GM13976 (cell line): ENCODE measurements at places on chromosomes 4 and X.
A peak's percentile ranks its signal among the peaks of the same experiment; 100 is the strongest.

DNA sequence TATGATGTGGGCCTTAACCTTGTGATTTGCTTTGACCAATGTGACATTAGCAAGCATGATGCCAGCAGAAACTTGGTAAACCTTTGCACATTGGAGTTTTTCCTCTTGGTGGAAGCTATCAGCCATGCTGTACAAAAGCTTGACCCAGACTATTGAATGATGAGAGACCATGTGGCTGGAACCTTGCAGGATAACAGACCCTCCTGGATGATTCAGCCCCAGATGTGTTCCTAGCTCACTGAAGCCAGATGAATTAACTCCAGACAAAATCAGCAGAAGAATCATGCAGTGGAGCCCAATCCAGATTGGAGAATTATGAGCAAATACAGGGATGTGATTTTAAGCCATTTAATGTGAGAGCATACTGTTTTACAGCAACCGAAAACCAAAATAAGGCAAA, 16.8 kb downstream of the SPARCL1 start:
- DNase-seq, result no peak

DNA sequence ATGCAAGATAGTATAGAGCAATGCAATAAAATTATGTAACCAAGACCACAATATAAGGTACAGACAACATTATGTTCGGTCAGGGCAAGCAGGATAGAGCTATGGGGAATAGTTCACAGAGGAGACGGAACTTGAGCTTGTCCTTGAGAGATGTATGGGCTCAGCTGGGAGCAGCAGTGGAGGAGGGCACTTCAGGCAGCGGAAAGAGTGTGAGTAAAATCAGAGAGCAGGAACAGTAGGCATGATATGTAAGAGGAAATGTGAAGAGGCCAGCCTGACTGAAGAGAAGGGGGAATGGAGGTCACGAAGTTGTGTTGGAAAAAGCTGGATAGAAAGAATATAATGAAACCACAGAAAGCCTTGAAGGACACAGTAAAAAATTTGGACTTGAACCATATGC, 217.2 kb upstream of the NOCT start:
- DNase-seq, result no peak

DNA sequence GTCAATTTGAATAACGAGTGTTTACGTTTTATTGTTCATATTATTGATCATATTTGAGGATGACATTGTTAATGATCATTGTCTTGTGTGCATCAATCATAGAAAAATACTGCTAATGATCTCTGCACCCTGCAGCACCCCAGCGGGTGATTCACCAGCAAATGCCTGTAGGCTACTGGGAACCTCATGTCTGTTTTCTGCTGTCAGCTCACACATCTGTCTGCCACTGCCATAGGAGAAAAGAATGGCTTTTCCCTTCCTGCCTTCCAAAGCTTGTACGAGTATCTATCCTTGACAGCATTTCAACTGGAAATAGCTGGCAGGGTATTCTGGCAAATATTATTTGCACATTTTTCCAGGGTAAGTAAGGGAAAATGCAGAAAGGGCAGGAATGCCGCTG, 272.1 kb upstream of the TRAM1L1 start:
- no peak for DNase-seq

- no peak for DNase-seq
These were observed 73.1 kb upstream of the EPGN start for GRCh38 chr4:74235135-74235534.

- DNase-seq, result no peak
These were observed 58.9 kb downstream of the WFS1 start for GRCh38 chr4:6328526-6328925.

- no peak for DNase-seq
These were observed 297.0 kb upstream of the DCAF8L1 start for GRCh38 chrX:28278251-28278650.

DNA sequence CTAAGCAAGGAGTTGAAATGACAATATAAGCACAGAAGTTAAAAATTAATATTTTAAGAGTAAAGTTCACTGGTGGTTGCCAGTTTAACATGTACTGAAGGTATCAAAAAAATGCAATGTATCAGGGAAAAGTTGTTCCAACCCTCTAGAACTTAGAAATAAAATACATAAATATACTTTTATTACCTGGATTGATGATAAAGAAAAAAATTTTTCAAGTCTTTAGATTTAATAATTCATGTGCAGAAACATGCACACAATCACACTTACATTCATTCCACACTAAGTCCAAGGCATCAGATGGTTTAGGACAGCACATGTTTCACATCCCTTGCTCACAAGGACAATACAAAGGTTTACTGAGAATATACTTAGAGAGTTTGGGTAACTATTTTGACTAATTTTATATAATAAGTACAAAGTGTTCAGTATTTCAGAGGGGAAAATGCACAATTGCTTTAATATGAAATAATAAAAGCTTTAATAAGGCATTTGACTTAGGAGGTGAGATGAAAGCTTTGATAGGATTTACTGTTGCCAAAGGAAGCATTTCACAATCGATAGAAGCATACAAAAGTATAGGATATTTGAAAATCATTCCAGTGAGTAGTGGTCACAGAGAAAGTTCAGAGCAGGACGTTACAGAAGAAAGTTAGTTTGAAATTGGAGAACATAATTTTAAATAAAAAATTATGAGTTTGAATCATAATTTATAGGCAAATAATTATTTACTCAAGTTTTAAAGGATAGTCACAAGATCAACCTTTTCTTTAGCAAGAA, 392 bp upstream of the UGT2A3 start:
- no peak for DNase-seq

- DNase-seq, result no peak
These were observed 300.4 kb upstream of the RPS6KA3 start for GRCh38 chrX:20567108-20567507.

DNA sequence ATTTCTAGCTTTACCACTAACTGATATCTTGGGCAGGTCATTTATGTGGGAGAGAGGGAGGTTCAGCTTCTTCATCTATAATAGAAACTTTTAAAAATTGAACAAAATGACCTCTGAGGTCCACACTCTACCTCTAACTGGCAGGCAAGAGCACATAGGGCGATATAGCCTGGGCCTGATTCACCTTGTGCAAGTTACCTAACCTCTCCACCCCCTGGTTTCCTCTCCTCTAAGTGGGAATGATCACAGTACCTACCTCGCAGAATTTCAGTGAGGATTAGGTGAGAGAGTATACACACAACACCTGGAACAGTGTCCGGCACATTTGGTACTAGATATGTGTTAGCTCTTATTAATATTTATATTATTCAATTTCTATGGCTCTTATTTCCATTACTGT, 15.5 kb downstream of the KLB start:
- no peak for DNase-seq

GRCh38 chr4:110898290-110898689, 275.4 kb upstream of the PITX2 start:
- no peak for DNase-seq

GRCh38 chr4:23697001-23697528, 192.8 kb downstream of the PPARGC1A start:
- DNase-seq, result no peak

- DNase-seq, result peak; percentile 17
These were observed 5.3 kb downstream of the PLXNB3 start for GRCh38 chrX:153769158-153769864.

DNA sequence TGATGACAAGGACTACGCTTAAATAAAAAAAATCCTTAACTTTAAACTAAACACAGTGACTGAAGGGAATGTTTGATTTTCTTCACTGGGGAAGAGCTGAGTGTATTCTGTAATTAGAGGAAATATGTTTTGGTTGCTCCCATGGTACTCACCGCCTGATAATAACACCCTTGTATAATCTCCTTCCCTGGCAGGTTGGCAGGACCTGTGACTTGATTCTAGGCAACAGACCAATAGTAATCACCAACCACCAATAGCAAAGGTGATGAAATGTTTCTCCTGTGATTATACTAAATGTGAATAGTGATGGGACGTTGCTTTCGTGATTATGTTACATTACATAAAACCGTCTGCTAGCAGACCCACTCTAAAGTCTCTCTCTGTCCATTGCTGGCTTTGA, 536.8 kb upstream of the CPEB2 start:
- DNase-seq, result no peak

DNA sequence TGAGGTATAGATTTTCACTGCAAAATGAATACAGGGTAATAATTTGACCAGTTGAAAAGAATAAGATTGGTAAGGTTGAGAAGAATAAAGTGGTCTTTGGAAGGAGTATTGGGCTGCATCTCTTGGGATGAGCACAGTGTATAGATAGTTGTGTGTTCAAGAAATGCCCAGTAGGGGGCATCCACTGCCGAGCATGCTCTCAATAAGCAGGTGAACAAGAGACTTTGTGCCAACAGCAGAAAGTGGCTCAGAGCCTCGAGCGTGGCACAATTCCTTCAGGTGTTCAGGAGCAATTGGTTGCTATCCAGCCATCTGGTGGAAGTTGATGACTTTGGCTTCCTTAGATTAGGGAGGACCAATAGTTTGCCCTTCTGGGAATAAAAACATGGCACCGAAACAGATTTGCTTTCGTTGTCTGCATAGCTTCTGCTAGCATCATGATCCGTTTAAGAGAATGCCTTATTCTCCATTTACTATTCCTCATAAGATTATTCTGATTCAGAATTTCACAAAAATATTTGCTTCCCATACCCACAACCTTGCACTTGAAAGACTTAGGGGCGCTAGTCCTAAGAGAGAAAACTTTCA, 258.1 kb upstream of the NEIL3 start:
- peak; percentile 29 for DNase-seq

GRCh38 chrX:4994855-4995254, 1233.8 kb downstream of the NLGN4X start:
- no peak for DNase-seq

GRCh38 chr4:175560604-175561003, 251.5 kb downstream of the GPM6A start:
- DNase-seq, result peak; percentile 13

- DNase-seq, result peak; percentile 55
These were observed 98.2 kb upstream of the HHIP start for GRCh38 chr4:144547678-144548298.

- DNase-seq, result no peak
These were observed 143.5 kb upstream of the LNX1 start for GRCh38 chr4:53734584-53735353.

DNA sequence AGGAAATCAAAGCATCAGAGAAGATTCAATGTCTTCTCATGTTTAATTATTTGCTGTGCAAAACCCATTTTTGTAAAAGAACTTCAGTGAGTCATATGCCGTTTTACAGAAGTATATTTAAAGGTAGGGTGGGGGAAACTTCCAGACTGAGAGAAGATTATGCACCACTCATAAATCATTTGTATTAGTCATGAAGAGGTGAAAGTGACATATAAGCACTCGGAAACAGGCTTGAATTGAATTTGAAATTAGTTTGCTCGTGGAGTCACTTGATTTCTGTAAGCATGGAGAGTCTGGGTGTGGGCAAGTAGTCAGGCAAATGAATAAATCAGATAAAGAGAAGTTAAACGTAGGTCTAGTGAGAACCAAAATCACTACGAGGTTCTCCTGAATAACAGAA, 335.1 kb downstream of the ANK2 start:
- no peak for DNase-seq

GRCh38 chr4:37400241-37400881, 155.8 kb downstream of the NWD2 start:
- DNase-seq, result peak; percentile 23

DNA sequence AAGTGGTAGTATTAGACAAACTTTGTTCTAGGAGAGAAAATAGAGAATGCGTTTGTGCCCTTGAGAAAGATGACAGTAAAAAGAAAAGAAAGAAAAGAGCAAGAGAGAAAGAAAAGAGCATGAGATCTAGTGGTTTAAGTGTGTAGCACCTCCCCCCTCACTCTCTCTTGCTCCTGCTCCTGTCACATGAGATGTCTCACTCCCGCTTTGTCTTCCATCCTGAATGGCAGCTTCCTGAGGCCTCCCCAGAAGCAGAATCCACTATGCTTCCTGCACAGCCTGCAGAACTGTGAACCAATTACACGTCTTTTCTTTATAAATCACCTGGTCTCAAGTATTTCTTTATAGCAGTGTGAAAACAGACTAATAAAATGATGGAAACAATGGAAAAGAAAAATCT, 499.6 kb downstream of the ACTRT1 start:
- DNase-seq, result no peak

- DNase-seq, result no peak
These were observed 85.3 kb downstream of the GATB start for GRCh38 chr4:151675411-151675971.

DNA sequence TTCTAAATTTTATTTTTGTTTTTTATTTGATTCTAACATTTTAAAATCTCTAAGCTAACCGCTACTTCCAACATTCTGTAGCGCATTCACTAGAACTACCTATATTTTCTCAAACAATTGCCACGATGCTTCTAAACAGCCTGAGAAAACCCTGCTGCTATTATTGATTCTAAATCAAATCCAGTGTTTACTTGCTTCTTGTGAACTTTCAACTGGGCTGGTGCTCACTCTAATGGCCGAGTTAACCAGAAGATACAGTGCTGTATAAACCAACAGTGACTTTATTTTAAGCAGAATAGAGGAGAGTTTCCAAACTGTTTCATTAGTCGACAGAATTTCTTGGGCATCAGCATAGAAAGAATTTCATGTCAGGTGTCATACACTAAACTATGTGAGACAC, 110.3 kb downstream of the DLG3 start:
- no peak for DNase-seq

- no peak for DNase-seq
These were observed 52.9 kb downstream of the CRLF2 start for GRCh38 chrX:1159548-1159947.

DNA sequence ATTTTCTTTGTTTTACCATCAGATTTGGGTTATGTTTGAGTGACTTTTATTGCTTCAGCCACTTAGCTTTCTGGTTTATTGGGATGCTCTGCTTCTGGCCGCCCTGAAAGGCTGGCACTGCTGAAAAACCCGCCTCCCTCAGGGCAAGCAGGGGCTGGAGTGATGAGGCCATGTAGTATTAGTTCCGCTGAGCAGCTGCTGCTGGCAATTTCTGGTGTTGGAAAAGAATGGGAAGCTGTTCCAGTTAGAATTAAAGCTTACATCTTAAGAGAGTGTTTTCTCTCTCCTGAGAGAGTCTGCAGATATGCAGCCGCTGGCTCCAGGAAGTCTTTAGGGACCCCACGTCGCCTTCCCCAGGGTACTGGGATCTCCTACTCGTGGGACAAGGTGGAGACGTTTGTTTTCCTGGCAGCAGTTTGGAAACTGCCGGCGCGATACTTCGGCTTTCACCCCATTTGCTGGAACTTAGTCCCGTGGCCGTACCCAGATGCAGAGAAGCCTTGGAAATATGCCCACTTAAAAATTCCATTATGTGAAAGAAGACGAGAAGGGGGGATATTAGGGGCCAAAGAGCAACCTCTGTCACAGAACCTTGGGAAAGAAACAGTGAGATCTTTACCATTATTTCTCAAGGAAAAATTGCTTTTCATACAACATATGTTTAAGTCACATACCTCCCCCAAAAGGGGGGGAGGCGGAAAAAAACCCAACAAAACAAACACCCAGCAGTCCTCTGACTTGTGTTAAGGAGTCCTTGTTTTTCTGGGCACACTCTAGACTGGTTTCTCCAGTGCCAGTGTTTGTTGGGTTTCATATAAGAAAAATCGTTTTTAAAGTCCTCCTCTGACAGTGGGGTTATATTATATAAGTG, 72.6 kb downstream of the TMEM131L start:
- DNase-seq, result no peak

DNA sequence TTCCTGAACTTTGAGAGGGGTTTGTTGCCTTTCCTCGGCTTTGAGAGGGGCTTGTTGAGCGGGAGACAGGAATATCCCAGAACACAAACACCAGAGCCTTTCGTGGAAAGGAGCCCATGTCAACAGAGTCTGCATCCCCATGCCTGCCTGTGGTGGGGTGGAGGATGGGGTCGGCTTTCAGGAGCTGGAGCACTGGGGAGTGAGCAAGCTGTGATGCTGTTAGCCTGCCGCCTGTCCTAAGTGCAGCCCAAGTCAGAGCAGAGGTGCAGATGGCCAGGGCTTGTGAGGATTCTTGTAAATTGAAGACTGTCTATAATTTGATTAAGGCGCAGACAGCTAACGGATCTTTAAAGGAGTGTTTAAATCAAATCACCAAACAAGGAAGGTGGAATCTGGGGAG, 103.3 kb upstream of the ANK2 start:
- DNase-seq, result no peak
